ENCODE measurements at places on chromosomes 7 and 10. TPM values are rescaled to one million over a fixed set of nuclear protein-coding genes. Genes with fewer than 3 reads are reported as not detected.
A peak's percentile ranks its signal among the peaks of the same experiment; 100 is the strongest.

Gene ZPBP
- not detected for total RNA-seq

- DNase-seq = no peak
Observed at GRCh38 chr7:132149436-132150304, 426.6 kb downstream of the PLXNA4 start.

- no peak for DNase-seq
Observed at GRCh38 chr7:128281605-128282380, 40.7 kb downstream of the LEP start.

DNA sequence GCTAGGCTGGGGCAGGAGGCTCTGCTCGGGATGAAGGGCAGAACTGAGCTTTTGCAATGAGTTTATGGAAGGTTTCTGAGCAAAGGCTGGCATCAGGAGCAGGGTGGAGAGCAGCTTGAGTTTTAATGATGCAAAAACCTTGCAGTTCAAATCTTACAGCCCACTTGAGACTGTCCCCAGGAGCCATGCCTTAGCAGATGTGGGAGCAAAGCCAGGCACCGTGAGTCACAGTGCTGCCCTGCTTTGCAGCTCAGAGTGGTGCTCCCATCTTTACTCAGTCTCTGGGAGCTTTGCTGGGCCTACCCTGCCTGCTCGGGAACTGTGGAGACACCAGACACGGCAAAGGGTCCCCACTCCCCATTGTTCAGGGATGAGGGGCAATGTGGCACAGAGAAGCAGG is 122.4 kb upstream of the NPS start:
- DNase-seq = no peak

- DNase-seq = no peak
Observed at GRCh38 chr7:130904031-130904757, 170.2 kb upstream of the KLF14 start.

DNA sequence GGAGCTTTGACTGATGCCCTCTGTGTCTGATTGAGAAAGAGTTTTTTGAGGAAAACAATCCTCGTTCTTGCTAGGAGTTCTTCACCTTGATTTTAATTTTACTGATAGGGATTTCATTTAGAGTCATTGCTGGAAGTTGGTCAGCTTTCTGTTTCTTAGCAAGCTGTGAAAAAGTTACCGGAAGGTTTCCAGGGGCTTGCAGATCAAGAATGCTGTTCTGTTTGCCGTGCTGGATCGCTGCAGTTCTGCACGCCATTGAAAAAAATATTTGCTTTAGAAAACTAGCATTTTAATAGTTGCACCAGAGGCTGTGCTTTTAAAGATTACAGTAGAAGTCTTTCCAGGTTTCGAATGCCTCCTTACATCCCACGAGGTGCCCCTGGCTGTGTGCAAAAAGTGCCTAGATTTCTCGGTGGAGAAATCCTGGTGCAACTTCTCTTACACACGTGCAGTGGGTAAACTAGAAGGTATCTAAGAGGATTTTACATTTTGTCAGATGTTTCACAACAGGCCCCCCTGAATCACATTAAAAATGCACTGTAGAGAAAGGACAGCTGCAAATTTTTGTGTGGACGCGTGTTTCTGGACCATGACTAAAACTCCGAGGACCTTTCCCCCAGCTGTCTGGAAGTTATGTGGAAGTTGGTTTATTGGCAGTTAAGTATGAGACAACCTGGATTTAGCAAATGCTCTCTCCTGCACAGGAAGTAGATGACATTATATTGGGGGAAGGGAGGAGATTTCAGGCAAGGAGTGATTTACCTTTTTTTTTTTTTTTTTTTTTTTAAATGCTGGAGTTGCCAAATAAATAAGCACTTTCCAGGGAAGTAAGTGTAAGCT is 5.8 kb downstream of the TCF7L2 start:
- DNase-seq = no peak

DNA sequence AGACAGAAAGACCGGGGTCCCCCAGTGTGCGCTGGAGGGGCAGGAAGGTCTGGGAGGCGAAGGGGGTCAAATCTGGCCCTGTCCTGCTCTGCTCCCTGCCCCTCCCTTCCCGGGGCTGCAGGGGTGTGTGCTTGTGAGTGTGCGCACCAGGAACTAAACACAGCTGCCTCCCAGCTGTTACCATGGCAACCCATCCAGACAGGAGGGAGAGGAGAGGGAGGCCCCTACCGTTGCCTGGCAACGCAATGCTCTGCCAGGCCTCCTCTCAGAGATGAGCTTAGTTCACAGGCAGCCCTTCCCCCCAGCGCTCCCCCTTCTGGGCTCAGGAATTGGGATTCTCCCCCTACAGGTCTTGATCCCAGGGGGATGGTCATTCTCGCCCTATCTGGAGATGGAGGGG is 6.1 kb downstream of the NYAP1 start:
- peak; percentile 58 for DNase-seq

Gene TUBAL3
- total RNA-seq = not detected

Gene AASS
- total RNA-seq = 18.7 TPM

- no peak for DNase-seq
Observed at GRCh38 chr10:3528823-3529403, 256.1 kb downstream of the KLF6 start.

DNA sequence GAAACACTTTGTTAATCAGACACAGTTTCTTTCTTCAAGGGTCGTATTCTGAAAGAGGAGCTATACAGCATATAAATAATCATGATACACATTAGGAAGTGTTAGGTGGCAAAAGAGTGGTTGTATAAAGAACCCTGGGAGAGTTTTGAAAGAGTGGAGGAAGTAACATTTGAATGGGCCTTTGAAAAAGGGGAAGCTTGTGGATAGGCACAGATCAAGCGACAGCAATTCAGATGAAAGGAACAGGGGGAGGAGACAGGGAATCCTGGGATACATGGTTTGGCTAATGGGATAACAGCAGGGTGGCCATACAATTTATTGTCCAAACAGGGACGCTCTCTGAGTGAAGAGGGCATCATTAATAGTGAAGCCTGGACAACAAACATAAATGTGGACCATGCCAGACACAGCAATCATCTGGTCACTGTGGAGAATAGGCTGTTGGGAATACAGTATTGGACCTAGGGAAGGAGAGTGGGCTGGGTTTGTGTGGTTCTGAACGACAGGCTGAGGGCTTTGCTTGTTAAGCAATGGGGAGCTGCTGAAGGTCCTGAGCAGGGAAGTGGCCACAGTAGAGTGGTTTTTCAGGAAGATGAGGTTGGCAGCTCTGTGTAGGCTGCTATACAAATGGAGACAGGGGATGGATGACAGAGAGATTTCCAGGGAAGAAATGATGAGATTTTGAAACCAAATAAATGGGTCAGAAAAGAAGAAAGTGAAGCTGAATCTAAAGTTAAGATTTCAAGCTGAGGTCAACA is 75.9 kb downstream of the ICA1 start:
- DNase-seq = no peak

Gene TYW1B
- 2.4 TPM for total RNA-seq

- DNase-seq = no peak
Observed at GRCh38 chr7:123431075-123431614, 103.2 kb downstream of the IQUB start.

DNA sequence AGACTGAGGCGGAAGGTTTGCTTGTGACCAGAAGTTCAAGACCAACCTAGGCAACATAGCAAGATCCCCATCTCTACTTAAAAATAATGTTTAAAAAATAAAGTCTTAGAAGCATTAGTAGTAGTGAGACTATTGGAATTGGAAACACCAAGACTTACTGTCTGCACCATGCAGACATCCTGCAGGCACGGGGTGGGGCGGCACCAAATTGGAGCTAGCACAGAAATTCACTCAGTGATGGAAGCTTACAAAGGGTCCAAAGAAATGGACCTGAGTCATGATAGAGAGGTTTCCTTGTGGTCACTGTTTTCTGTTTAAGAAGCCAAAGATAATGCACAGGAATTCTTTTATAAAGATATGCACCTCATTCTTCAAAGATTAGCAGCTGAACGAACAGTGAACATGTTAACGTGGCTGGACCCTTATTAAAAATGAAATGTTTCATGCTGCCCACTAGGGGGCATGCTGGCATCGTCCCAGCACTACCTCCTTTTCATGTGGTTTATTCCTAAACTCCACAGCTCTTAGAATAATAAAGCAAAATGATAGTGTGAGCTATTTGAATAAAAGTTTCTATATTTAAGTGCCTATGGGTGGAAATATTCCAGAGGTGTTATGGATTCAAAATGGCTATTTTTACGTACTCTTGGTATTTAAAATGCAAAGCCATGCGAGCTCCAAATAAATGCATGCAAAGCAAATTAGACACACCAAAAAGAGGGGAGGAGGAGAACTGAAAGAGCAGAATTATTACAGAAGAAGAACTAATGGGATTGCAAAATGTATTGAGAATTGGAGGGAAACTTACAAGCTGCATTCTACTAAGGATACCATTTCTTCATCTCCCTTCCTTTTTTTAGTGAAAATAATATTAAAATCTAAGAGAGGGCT is 28.6 kb downstream of the PDSS1 start:
- DNase-seq = peak; percentile 56

- DNase-seq = no peak
Observed at GRCh38 chr7:47584536-47584895, 2.6 kb upstream of the TNS3 start.

Gene MRC1
- total RNA-seq = not detected

Gene STEAP4
- total RNA-seq = 11.3 TPM

- DNase-seq = no peak
Observed at GRCh38 chr7:154546946-154547587, 455.9 kb downstream of the PAXIP1 start.

Gene SEMA3E
- total RNA-seq = 21.8 TPM

DNA sequence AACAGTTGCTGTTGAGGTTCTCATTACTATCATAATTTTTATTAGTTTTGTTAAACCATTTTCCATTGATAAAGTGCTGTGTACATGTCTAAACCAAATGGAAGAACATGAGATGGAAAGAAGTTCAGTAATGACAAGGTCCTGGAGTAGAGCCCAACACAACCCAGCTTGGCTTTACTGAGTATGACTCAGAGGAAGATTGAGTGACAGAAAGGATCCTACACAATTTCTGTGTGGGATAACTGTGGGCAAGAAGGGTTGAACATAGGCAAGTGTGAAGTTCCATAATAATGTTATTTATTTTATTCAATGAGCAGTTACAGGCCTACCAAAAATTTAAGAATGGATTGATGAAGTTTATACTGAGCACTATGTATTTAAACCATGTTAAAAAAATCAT is 15.9 kb downstream of the PRKG1 start:
- no peak for DNase-seq

DNA sequence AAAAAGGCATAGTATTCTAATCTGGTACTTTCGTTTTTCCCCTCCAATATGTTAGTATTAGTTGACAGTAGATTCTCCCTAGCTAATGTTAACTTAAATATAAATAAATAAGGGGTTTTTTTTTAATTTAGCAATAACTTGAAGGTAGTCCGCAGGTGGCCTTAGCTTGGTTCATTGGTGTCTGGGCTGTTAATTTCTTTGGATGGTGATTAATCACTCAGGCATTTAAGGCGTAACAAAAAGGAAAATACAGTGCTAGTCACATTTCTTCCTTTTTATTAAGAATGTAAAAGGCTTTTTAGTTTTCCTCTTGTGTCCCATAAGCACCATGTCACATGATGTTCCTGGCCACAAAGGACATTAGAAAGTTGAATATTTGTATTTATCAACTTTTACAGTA is 161.0 kb upstream of the POT1 start:
- DNase-seq = peak; percentile 9

GRCh38 chr7:75842836-75843446 is 29.3 kb upstream of the CCL24 start:
- DNase-seq = peak; percentile 43

Gene FOXL3
- total RNA-seq = not detected

DNA sequence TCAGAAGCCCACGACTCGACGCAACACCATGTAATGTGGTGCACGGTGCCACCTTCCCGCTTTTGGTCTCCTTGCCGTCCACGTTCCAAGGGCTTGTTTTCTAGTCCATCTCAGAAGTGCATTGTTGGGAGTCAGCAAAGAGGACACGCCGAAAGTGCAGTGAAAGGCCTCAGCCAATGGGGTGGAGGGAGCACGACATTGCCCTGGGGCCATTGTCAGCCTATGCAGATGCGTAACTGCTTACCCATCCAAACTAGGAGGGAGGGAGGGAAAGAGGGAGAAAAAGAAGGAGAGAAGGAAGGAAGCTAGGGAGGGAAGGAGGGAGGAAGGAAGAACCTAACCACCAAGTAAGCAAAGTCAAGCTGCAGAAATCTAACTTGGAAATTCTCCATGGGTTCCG is 202.4 kb downstream of the CCDC3 start:
- DNase-seq = no peak

DNA sequence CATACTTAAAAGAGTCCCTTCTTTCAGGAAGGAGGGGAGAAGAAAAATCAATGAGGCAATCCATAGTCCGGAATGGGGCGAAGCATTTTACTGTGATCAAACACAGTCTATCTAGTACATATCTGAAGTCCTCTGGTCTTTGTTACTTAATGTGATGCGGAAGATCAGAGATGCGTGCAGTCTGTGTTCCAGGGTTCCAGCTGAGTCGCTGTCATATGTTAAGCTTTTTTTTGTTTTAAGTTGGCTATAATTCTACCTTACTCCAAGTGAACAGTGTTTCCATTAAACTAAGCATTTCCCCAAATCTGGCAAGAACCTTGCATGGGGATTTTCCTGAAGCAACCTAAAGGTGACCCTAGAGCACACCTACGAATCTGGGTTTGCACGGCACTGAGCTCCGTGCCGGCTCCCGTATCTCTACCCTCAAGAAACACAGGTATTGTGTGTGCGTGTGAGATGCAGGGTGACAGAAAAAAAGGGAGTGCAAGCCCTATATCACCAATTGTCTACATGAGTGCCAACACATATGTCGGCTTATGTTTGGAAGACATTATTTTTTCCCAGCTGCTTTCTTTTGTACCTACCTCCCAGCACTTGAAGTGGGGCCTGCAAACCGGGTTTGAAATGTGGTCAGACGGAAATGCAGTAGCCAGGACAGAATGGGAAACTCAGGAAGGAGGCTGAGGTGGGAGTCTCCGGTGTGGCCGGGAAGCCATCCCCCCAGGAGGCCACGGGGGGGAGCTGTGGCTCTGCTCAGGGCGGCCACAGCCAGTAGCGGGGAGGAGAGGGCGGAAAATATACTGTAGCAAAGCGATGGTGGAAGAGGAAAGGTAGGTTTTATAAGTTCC is 435.8 kb upstream of the MGMT start:
- DNase-seq = peak; percentile 26

GRCh38 chr10:116210588-116211346 is 62.2 kb downstream of the GFRA1 start:
- DNase-seq = no peak

Gene FAM25G
- total RNA-seq = not detected

DNA sequence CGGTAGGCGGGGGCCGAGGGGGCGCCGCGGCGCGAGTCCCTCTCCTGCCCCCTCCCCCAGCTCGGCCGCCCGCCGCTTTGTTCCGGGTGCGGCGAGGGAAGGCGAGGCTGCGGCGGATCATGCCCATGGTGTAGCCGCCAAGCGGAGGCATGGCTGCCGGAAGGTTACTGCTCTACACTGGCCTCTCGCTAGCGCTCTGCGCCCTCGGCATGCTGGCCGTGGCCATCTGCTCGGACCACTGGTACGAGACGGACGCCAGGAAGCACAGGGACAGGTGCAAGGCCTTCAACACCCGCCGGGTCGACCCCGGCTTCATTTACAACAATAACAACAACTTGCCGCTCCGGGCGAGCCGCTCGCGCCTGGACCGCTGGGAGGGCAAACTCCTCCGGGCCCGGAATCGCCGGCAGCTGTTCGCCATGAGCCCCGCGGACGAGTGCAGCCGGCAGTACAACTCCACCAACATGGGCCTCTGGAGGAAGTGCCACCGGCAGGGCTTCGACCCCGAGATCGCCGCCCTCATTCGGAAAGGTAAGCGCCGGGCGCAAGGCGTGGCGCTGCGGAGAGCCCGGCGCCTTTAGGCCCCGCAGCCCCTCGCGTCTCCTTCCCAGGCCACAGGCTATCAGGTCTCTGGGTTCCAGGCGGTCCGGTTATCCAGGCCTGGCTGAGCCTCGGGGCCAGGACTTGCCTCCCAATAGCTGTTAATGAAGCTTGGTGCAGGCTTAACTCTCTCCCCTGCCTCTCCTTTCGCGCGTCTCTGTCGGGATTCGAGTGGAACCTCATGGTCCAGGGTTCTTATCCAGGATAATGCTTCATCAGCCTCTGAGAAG is 513 bp downstream of the TMEM178B start:
- peak; percentile 35 for DNase-seq
